ENCODE measurements at places on chromosomes 3 and 15.

DNA sequence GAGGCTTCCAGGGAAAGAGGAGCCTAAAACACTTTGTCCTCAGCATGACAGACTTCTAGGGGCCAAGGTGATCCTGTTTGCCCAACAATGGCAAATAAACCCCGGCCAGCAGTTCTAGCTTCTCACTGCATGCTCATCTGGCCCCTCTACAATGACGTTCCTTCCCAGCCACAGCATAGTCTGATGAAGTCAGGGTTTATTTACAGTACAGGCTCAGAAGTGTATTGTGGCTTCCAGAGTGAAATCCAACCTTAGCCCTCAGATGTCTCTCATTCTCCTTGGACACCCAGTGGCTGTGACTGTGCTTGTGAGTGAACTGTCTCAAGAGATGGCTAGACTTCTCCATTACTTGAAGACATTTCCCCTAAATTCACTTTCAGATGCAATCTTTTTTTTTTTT is 40.8 kb downstream of the BFSP2 start:
- no peak for DNase-seq

- no peak for DNase-seq
Measured at GRCh38 chr15:70264738-70265465, 167.2 kb upstream of the TLE3 start.

DNA sequence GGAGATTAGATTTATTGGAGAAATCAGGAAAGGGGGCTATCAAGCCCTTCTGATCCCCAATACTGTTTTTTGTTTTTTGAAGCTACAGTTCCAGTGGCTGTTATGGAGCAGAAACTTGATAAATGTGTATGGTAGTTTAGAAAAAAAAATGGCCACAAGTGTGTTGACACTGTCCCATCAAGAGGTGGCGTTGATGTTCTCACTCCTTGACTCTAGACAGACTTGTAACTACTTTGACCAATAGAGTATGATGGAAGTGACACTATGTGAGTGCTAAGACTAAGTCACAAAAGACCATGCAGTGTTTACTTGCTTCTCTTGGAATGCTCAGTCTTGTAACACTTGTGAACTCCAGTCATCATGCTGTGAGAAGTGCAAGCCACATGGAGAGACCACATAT is 356.7 kb downstream of the PDCD6IP start:
- DNase-seq: no peak

- DNase-seq: no peak
Measured at GRCh38 chr3:188019727-188020126, 134.2 kb upstream of the LPP start.

DNA sequence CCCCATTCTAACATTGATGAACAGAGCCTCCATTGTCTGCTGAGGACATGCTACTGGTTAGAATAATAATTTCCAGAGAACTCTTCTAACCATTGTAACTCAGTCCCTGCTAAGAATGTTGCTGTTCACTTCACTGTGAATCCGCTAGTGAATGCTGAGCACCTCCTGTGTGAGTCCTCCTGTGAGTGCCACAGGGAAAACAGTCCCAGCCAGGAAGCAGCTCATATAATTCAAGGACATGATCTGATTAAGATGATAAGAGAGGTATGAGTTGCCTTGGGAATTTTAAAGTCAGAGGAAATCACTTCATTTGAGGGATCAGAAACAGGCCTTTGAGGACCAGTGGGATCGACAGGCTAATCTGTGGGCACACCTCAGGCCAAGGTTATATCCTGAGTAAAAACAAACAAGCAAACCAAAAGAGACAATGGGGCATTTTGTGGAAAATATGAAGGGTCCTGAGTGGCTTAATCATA is 33.9 kb upstream of the GPR160 start:
- no peak for DNase-seq

DNA sequence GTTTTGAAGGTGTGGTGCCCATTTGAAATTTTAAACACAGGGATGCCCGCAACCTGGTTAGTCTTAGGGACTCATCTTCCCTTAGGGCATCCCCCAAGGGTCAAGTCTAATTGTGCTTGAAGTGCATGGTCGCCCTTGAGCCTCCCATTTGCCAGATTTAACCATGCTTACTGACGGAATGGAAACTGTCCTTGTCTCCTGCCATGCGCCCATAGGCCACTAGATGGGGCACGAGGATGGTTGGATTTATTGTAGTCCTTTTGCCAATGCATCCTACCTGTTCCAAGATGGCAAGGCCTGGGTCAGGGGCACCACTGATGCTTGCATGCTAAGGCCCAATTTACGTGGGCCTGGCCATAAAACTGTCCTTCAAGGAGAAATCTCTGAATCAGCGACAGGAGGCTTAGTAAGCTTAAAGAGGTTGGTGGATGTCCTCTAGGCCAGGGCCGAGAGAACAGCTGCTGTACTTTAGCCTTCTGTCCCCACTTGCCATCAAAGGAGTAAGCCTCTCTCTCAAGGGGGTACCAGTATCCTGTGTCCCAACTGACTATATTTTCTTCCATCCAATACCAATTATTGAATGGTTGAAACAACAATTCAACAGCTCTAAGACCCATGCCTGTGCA is 355.4 kb downstream of the OTOL1 start:
- no peak for DNase-seq

- DNase-seq: no peak
Measured at GRCh38 chr3:85495602-85496001, 536.8 kb downstream of the CADM2 start.

- no peak for DNase-seq
Measured at GRCh38 chr15:25792128-25792527, 71.0 kb downstream of the ATP10A start.

GRCh38 chr3:102176333-102177050 is 258.3 kb upstream of the ZPLD1 start:
- no peak for DNase-seq

GRCh38 chr15:101489237-101489598 is 289 bp downstream of the PCSK6 start:
- DNase-seq: no peak

All from nucleus accumbens (tissue), 56 donors.